Activated T-cell treated with anti-CD3 and anti-CD28 coated beads for 4 hours (primary cell): ENCODE measurements at places on chromosomes 1 and 21.

DNA sequence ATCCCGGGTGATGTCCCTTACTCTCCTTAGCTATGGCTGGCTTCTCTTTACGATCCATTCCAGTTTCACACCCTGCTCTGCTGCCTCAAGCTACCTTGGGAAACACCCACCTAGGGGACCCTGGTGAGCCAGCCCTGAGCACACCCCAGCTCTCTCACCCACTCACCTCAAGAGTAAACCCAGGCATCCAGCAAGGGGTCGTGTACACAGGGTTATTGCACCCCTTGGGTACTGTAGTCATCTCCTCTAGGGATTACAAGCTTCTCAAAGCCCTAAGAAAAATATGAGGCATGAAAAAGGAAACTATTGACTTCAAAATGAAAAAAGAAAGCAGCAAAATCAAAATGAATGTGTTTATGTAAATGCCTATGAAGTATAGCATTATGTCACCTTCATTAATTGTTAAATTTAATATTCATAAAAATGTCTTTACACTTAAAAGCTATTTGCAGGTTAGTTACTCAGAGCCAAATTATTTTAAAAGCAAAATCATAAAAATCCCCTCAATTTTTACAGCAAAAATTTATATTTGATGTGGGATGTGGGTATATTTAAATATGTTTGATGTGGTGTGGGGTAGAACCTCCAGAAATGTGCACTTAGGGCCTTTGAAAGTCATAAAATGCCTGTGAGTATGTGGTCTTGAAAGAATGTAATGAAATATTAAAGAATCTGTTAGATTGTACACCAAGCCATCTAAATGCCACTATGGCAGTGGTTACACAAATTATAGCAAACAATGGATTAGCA, 190.3 kb downstream of the C1orf94 start:
- no peak for DNase-seq

DNA sequence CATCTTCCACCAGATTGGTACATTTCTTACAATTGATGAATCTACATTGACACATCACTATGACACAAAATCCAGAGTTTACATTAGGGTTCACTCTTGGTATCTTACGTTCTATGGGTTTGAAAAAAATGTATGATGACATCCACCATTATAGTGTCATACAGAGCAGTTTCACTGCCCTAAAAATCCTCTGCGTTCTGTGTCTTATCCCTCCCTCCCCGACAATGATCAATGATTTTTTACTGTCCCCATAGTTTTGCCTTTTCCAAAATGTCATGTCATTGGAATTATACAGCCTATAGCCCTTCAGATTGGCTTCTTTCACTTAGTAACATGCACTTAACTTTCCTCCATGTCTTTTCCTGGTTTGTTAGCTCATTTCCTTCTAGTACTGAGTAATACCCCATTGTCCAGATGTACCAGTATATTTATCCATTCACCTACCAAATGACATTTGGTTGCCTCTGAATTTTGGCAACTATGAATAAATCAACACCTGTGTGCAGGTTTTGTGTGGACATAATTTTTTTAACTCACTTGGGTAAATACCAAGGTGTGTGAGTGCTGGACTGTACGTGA, 80.9 kb upstream of the CDC42BPA start:
- no peak for DNase-seq

DNA sequence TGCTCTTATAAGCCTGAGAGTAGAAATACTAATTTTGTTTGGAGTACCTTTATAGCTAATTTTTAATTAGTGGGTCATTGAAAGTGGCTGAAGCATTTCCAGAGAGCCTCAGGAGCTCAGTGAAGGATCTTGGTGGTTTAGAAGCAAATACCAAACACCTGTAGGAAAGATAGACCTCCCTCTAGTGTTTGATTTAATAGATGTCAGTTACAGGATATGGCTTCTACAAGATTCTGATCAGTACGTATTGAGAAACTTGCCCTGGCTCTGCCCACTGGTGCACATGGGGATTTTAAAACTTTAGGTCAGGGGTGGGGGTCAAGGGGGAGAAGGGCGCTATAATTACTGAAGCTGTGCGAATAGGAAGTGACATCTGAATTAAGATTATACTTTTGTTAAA, 122.2 kb downstream of the POU2F1 start:
- no peak for DNase-seq

GRCh38 chr1:5810553-5811270, 181.5 kb downstream of the NPHP4 start:
- DNase-seq = no peak

- no peak for DNase-seq
Observed at GRCh38 chr1:119593805-119594204, 54.3 kb downstream of the ZNF697 start.

DNA sequence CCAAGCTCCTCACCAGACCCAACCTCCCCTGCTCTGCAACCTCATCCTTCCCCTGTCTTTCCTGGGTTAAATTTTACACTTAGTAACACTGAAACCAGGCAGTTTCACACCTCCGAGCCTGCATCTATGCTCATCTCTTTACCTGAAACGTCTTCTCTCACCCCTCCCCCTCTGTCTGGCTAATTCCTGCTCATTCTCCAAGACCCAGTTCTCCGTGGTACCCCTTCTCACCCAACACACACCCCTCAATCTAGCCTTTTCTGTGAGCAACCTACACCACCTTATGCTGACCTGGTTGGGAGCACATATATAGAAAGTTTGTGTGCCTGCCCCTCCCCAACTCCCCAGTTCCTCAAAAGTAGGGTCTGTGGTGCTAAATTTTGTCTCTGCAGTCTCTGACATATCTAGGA, 3.7 kb upstream of the KIAA1614 start:
- DNase-seq = no peak

DNA sequence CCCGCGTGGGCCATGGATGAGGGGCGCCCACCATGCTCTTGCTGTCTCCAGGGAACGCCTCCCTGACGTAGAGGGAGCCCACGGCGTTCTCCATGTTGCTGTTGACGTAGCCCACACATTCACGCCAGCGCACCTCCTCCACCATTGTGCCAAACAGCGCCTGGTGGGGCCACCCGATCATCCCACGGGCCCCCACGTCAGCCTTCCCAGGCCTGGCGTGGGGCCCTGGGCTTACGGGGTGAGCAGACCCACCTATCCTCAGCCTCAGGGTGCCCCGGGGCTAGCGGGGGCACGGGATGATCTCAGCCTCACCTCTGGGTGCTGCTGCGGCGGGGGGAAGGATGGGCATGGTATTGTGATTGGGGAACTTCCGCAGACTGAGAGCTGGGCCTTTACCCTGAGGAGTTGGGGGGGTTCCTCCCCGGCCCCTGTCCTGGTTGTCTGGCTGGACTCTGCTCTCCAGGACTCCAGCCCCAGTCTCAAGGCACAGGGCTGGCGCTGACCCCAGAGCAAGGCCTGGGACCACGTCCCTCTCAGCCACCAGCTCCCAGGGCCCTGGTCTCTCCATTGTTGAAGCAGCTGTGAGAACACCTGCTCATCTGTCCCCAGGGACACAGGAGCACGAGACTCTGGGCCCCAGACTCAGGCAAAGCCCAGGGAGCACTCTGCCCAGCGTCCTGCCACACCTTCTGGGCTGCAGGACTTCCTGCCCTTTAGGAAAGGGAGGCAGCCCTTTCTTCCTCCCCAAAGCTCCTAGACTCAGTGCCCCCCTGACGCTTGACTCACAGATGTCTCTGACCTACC, 10.2 kb downstream of the PRXL2B start:
- no peak for DNase-seq

- DNase-seq = no peak
Observed at GRCh38 chr1:59446257-59446901, 149.5 kb downstream of the FGGY start.

- DNase-seq = no peak
Observed at GRCh38 chr1:81232420-81232819, 568.3 kb upstream of the ADGRL2 start.

DNA sequence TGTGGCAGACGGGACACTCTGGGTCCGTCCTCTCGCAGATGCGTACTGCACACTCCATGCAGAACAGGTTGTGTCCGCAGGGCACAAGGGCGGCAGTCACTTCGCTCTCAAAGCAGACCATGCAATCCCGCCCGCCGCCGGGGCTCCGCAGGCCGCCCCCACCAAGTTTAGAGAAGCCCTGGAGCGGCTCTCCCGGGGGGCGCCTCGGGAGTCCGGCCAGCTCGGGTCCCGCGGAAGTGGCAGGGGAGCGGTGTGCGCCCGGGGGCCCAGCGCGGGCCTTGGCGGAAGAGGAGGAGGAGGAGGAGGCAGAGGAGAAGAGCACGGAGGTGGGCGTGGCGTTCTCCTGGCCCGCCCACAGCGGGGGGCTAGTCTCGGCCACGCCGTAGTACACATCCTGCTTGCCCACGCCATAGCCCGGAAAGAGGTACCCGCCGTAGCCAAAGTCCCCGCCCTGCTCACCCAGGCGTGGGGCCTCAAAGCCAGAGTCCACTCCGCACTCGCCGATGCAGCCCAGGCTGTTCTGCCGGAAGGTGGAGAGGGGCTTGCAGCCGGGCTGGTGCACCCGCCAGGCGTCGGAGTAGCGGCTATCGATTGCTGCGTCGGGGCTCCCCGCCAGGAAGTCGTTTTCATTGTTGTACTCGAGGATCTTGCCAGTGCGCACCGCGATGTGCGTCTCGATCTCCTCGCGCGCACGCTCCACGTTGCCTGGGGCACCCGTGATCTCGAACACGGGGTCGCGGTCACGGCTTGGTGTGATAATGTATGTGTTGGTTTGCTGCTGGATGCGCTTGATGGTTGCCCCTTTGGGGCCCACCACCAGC, 5.4 kb downstream of the MEX3A start:
- no peak for DNase-seq

DNA sequence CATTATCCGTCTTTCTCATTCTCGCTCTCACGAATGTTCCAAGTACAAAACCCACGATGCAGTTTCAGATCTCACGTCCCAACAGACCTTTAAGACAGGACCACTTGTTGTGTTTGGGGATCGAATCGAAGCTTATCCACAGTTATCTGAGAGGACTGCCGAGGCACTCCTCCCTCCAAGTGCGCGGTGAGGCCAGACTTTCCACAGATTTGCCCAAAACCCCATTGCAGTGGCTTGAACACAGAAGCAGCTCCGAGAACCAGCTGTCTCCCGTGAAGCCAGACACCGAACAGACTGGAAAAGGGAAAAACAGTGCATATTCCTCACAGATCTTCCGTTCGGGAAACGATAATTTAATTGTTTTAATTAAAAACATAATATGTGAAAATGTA, 46.5 kb upstream of the COL6A2 start:
- no peak for DNase-seq

- DNase-seq = no peak
Observed at GRCh38 chr1:8938232-8938999, 7.3 kb upstream of the CA6 start.

DNA sequence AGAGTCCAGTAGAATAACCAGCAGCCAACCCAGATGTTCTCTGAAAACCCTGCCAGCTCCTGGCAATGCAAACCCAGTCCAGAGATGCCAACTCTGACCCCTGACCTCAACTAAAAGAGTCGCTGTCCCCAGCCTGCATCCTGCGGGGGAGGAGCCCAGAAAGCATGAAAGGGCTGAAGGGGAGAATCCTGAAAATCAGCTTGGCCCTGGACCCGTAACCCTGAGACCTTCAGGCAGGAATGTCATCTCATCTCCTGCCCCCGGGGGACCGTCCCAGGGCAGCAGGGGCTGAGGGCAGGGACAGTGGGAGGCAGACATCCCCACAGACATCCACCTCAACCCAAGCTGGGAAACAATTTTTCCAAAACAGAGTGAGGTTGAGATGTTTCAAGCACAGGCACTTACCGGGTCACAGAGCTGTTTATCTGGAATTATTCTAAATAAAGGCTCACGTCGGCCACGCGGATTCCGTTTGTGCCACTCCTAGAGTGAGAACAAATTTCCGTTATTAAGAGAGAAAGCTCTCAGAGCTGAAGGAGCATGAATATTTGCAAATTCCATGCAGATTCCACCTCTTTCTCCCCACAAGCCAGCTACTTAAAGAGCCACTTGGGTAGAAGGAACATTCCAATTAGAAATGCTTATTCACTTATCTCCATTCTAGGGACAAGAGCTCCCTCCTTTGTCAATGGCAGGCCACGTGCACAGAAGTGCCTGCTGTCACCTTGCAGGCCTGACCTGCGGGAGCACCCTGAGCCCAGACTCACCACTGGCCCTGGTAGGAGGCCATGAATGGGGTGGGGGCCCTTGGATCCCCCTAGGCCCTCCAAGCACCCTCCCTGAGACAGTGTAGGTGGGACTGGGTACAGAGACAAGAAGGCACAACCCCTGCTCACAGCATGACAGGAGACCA, 240.1 kb downstream of the NPHP4 start:
- DNase-seq = no peak

DNA sequence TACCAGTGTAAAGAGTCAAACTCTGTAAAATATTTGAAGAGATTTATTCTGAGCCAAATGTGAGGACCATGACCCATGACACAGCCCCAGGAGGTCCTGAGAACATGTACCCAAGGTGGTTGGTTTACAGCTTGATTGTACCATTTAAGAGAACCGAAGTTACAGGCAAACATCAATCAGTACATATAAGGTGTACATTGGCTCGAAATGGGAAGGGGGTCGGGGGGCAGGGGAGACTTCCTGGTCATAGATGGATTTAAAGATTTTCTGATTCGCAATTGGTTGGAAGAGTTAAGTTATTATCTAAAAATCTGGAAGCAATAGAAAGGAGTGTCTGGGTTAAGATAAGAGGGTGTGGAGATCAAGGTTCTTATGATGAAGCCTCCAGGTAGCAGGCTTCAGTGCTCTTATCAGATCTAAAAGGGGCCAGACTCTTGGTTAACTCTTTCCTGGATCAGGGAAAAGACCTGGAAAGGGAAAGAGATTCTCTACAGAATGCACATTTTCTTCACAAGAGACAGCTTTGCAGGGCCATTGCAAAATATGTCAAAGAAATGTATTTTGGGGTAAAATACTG, 47.5 kb upstream of the NTPCR start:
- DNase-seq = no peak

- no peak for DNase-seq
Observed at GRCh38 chr1:29539971-29540370, 303.6 kb downstream of the PTPRU start.

DNA sequence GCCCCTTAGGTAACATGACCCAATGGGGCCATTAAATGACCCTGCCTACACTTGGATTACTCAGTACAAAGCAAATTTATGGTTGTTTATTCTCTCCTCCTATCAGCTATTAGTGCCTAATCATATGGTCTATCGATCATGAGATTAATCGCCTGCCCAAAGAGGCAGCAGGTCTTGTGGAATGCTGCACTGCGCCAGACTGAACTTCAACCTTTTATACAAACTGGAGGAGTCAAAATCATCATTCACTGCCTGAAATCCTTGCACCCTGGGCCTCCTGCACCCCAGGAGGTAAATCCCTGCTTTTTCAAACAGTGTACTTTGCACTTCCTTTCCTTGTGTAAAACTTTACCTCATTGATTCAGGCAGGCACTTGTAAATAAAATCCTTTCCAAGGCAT, 69.7 kb downstream of the NFIA start:
- DNase-seq = no peak

DNA sequence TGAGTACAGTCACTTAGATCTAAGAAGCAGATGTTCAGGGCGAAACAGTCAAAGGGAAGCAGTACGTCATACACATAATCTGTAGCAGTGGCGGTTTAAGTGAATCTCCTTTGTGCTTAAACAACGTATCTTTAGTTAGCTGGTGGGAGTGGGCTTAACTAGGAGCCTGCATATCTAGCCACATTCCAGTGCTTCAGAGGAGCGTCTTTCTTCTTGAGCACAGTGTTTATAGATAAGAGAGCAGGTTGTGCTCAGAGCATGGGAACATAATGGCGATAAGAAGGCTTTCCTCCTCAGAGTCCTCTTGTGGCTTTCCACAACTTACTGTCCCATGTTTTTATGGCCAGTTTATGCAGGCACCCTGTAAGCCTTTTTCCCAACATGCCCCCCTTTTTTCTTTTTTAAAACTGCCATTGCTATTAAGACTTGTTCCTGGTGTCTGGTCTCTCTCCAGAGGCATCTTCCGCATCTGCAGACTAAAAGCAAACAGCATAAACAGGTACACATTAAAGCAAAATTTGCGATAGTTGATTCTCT, 3.2 kb downstream of the DAP3 start:
- DNase-seq = no peak
